ENCODE measurements at places on chromosomes 2 and 18.

GRCh38 chr2:47002480-47003381 is 87.1 kb upstream of the MCFD2 start:
- no peak for DNase-seq

- DNase-seq: no peak
Observed at GRCh38 chr2:113316085-113316484, 37.4 kb upstream of the PAX8 start.

DNA sequence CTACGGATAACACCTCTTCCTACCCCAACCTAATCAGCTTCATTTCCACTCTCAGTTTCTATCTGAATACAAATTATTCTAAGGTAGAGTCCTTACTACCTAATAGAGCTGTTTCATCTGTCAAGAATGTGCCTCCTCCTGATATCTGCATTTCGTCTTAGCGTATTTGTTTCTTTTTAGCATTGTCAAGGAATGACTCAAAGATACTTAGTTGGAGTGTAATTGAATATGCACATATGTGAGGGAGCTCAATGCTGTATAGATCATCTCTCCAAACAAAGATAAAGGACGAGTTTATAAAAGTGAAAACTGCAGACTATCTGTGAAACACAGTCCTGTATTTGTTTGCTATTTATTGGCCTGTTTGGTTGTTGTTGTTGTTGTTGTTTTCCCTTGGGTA is 2059.4 kb upstream of the CELF4 start:
- DNase-seq: no peak

GRCh38 chr2:186599186-186599778 is 9.4 kb downstream of the ITGAV start:
- no peak for DNase-seq

DNA sequence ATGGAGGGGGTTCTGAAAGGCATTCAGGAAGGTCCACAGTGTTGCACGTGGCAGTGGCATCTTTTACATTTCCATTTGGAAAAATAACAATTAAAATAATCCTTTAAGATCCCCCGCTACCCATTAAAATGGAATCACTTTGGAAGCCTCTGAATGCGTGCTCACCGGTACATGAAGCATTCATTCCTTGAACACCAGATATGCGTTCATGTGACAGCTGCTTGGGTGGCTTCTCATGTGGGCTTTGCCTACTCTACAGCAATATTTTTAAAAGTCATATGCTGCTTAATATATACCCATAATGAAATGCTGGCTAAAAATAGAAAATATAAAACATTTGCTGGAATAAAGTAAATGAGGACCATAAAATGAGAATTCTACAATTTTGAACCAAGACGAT is 14.4 kb upstream of the HAAO start:
- no peak for DNase-seq

GRCh38 chr2:177628831-177629230 is 236.3 kb downstream of the AGPS start:
- no peak for DNase-seq

DNA sequence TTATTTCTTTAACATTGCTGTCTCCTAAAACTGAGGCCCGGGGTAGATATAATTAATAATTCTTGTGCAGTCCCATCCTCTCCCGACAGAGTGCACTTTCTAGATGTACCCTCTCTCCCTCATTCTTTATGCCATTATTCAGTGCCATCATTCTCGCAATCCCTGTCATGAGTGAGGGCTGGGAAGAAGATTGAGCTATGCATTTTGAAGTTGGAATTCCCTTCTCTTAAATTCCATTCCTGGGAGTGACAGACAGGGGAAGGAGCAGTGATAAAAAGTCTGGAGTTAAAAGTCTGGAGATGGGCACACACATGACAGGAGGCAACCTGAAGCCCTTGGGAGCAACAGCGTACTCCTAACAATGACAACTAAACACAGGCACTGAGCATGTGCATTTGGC is 2.6 kb upstream of the KCNE4 start:
- no peak for DNase-seq

DNA sequence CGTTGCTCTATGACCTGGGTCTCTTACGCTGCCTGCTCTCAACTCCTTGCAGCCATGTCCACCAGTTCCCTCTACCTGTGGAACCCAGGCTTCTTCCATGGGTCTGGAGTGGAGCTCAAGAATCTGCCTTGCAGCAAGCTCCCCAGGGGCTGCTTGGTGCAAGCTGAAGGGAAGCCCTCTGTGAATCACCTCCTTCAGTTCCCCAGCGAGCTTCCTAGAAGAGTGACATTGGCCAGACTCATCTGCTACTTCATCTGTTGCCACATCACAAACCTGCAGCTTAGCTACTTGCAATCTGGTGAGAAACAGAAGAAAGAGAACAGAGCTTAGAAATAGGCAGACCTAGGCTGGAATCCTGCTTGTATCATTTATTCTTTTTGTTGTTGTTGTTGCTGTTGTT is 9.8 kb upstream of the EFR3B start:
- no peak for DNase-seq

- DNase-seq: no peak
Observed at GRCh38 chr18:33440060-33441043, at the start of gene CCDC178. Gene CCDC178, minus strand, starts transcription at chr18:33440721. Its CDS starts 28,633 bp downstream, at chr18:33412088.

GRCh38 chr2:1886405-1886992 is 142.2 kb upstream of the PXDN start:
- DNase-seq: peak; percentile 80

- DNase-seq: no peak
Observed at GRCh38 chr2:106129150-106129549, 65.0 kb downstream of the UXS1 start.

DNA sequence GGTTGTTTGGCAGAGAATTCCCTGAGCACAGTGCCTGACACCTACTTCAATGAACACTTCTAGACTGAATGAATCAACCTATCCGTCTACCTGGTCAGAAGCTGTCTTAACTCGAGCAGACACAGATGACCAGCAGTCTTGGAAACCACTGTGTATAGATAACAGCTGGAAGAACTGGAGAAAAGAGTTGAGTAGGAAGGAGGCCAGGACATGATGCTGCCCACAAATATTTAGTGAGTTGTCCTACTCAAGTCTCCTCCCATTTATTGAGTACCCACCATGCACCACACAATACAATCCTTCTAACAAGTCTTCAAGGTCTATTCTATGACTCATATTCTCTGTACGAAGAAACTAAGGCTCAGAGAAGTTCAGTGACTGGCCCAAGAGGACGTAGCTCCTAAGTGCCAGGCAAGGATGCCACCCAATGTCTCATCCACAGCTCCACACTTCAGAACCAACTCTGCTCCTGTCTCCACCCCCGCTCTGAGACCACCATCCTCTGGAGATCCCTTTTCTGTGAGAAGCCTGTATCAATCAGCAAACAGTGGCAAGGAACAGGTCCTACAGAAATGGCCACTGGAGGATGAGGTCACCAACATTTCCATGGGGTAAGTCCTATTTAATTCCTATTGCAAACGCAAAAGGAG is 62.2 kb downstream of the GALNT14 start:
- no peak for DNase-seq
